Placental pericyte (primary cell): ENCODE measurements at places on chromosomes 6 and 20. TPM values are rescaled to one million over a fixed set of nuclear protein-coding genes. Genes with fewer than 3 reads are reported as not detected.

The GPR6 gene
- not detected in 2 replicates for total RNA-seq

The ORC3 gene
- 17.5 and 40.8 TPM in 2 replicates for total RNA-seq

The HS3ST5 gene
- total RNA-seq: 0.14 TPM in 1 of 2 replicates, not detected in the other

The ANGPT4 gene
- not detected in 2 replicates for total RNA-seq

The MAPK13 gene
- 12.5 and 21.9 TPM in 2 replicates for total RNA-seq

The KCNK16 gene
- not detected in 2 replicates for total RNA-seq

The ABCC10 gene
- 34.5 and 43.3 TPM in 2 replicates for total RNA-seq

The PPIL6 gene
- total RNA-seq: 1.8 and 2.6 TPM in 2 replicates

The PSORS1C1 gene
- total RNA-seq: 1.3 and 2.3 TPM in 2 replicates

The BPIFB1 gene
- not detected in 2 replicates for total RNA-seq

The PROKR2 gene
- not detected in 2 replicates for total RNA-seq

The TBXT gene
- total RNA-seq: not detected in 2 replicates

The UFL1 gene
- total RNA-seq: 30.8 and 32.0 TPM in 2 replicates

The MDFI gene
- total RNA-seq: 0.14 and 0.22 TPM in 2 replicates

The AGER gene
- 0.29 and 0.66 TPM in 2 replicates for total RNA-seq
